ENCODE measurements at places on chromosomes 5 and 9.

DNA sequence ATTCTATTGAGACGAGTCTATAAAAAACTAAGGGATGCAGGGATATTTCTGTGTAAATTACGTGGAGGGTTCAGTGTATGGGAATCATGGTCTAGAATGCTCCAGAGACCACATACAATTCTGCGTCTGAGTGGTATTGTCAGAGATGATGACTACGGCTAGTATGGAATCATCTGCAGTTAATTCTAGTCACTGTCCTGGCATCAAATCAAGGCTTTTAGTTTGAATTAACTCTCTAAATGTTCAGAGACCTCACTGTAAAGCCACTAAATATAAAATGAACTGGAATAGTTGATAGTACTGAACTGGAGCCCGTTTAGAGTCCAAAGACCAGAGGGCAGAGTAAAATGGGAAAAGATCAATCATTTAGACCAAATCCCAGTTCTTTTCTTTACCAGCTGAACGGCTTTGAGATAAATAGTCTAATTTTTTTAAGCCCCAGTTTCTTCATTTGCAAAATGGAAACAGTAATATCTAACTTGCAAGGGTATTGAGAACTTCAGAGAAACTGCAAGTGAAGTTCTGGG lies 599.8 kb downstream of the EBF1 start:
- DNase-seq = peak; percentile 50

DNA sequence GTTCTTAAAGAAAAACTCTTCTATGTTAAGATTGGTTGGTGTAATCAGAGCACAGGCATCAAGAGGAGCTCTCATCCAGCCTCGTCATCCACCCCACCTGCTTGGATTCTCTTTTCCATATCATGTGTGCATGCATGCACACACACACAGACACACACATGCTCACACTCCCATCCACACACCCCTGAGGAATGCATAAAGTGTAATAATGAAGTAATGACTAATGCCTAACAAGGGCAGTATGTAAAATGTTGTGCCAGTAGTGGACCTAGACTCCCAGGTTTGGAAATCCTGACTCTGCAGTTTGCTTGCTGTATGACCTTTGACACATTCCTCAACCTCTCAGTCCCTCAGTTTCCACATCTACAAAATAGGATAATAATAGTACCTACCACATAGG lies 280.0 kb upstream of the ANKRD55 start:
- peak; percentile 17 for DNase-seq

DNA sequence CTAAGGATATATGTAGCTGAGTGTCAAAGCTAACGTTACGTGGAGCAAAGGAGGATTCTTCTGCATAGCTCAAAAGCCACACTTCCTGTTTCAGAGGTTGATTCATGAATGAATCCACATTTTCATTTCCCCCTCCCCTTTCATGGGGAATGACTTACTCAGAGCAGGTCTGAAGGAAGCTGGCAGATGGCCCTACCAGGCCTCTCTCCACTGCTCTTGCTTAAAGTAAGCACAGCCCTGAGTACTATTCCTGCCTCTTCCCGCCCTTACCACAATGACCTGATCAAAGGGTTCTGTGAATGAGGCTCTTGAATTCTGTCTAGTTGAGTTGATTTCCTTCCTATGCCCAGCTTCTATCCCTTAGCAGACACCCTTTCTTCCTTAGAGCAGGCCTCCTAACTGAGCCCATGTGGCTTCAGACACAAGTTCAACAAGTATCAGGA lies 6.3 kb downstream of the IGIP start:
- DNase-seq = peak; percentile 97

DNA sequence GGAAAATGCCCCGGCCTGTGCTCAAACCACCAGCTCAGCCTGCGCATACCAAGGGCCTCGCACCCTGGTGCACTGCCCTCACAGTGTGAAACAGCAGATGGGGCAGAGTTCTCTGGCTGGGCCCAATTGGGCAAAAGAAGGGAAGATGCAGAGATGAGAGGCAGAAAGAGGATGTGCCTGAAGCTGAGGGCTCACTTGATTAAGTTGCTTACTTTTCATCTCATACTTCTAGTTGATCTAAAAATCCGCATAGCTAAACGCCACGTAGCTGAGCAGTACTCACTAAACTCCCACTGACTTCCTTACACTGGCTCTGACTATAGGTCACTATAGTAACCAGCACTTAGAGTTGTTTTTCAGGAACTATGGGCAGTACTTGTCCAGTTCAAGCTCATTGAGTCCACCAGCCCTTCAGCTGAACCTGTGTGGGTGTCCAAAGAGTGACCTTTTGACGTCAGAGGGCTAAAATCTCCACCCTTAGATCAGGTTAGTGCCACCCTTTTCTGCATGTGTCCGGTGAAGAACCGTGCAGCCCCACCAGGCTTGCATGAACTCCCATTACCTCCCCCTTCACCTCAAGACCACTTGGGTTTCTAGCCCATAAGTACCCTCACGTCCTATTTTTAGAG lies 215.2 kb downstream of the AUH start:
- no peak for DNase-seq

- peak; percentile 54 for DNase-seq
Observed at GRCh38 chr9:35357116-35357515, 132.8 kb upstream of the RUSC2 start.

DNA sequence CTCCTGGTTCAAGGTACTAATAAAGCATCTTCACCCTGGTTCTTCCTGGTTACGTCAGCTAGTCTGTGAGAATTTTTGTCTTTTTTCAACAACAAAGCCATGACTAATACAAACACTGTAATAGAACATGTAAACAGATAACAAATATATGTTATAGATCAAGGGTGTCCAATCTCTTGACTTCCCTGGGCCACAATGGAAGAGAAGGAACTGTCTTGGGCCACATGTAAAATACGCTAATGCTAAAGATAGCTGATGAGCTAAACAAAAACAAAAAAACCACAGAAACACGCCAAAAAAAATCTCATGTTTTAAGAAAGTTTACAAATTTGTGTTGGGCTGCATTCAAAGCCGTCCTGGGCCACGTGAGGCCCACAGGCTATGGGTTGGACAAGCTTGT lies 124.5 kb upstream of the GNA14 start:
- no peak for DNase-seq

GRCh38 chr5:4572311-4573100 lies 567.6 kb upstream of the ADAMTS16 start:
- peak; percentile 89 for DNase-seq

- no peak for DNase-seq
Observed at GRCh38 chr5:59199868-59200267, 617.0 kb downstream of the RAB3C start.

DNA sequence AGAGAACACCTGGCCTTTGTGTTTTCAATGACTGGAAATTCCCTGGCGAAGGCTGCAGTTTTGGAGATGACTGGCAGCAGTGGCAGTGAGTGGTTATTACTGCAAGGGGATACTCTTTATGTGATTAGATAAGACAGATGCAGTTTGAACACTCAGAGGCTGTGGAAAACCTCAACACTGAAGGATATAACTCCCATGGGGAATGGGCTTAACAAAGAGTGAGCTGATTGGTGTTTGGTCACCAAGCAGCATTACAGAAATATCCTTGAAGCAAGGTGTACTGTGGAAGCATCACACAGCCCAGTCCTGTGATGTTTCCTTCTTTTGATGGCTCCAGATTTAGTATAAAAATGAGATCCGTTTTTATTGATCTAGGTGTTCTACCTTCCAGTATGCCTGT lies 490.7 kb upstream of the PTPRD start:
- DNase-seq = no peak

- DNase-seq = no peak
Observed at GRCh38 chr5:1546556-1546955, 22.8 kb upstream of the LPCAT1 start.

GRCh38 chr9:114370251-114370967 lies 17.4 kb downstream of the AKNA start:
- no peak for DNase-seq

GRCh38 chr9:70551396-70551795 lies 136.9 kb upstream of the KLF9 start:
- peak; percentile 26 for DNase-seq

DNA sequence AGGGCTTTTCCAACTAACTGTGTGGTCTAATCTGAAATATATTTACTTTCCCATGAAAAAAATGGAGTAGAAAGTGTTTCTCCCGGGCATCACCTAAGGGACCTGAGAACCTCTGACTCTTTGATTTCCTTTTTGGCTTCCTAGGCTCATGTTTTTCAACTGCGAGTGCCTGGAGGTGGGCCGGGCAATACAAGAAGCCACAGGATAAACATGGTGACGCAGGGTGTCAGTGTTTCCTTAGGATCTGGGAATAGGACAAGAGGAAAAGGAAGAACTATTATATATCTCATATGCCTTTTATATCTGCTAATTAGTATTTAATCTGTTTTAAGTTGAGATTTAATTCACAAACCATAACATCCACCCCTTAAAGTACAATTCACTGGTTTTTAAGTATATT lies 11.4 kb upstream of the LECT2 start:
- DNase-seq = no peak

GRCh38 chr9:93949694-93950449 lies 5.3 kb downstream of the BARX1 start:
- DNase-seq = no peak

GRCh38 chr9:133873461-133873891 lies 118.6 kb downstream of the VAV2 start:
- no peak for DNase-seq

DNA sequence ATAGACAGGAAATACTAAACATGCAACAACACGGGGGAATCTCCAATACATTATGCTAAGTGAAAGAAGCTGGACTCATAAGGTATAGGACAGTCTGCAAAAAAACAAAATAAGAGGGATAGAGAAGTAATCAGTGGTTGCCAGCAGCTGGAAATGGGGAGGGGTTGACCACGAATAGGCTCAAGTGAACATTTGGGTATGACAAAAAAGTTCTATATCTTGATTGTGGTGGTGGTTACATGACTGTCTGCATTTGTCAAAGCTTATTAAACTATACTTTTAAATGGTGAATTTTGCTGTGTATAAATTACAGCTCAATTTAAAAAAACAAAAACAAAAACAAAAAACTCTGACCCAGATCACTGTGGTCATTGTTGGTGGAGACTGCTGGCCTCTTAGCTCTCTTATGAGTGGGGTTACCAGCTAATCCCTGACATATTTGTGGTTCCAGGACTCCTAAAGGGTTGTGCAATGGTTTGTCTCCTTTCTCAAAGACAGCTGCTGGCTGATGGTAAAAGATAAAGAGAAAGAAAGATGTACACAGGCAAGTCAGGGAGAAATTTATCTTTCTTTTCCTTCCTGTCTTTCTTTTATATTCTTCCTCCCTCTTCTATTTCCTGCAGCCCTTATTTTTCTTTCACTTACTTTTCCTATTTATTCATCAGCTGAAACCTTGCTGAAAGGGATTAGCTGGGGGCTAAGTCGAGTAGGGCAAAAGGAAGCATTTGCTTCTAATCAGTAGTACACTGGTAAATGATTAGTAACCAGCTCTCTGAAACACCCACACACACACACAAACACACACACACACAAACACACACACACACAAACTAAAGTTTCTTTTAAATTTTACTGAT lies 42.6 kb upstream of the APC start:
- peak; percentile 70 for DNase-seq

DNA sequence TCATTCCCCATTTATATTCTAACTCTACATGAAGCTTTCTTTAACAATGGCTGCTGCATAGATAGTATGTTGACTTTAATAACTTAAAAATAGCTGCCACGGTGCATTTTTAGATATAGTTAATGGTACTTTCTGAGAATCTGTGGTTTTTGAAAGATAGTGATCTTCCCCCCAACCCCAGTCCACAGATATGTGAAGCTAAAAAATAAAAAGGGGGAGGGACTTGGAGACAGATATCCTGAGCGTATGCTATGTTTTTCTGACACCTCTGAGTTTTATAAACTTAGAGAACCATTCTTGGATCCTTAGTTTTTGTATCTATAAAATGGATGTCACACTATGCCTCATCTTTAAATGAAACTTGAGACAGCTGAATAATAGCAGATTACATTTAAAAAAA lies 120.5 kb downstream of the SNX18 start:
- no peak for DNase-seq

GRCh38 chr5:149314571-149315111 lies 30.7 kb upstream of the GRPEL2 start:
- no peak for DNase-seq

GRCh38 chr9:129453734-129454133 lies 167.2 kb downstream of the C9orf50 start:
- DNase-seq = no peak

Measured in fibroblast of skin of right biceps (primary cell).